ENCODE measurements at places on chromosomes 6 and 20. TPM values are rescaled to one million over a fixed set of nuclear protein-coding genes. Genes with fewer than 3 reads are reported as not detected.

The TBXT gene
- not detected for total RNA-seq

The GMPR gene
- 112 TPM for total RNA-seq

The HLA-DQA1 gene
- total RNA-seq, result 4.9 TPM

The CCN2 gene
- 14.3 TPM for total RNA-seq

The SCRT2 gene
- total RNA-seq, result not detected

The OPRL1 gene
- total RNA-seq, result 0.27 TPM

The ZSCAN23 gene
- total RNA-seq, result 1.2 TPM

The IRAK1BP1 gene
- total RNA-seq, result 5.5 TPM

The SLC52A3 gene
- 1.9 TPM for total RNA-seq

The MCM8 gene
- 6.7 TPM for total RNA-seq

The TASP1 gene
- 5.0 TPM for total RNA-seq

The RIN2 gene
- 64.0 TPM for total RNA-seq
